Frontal cortex (tissue), 4 donors: ENCODE measurements at places on chromosomes 4 and X.

GRCh38 chrX:11611161-11611560 lies 54.6 kb downstream of the ARHGAP6 start:
- no peak for DNase-seq

GRCh38 chr4:185722029-185722316 lies 90.0 kb downstream of the SORBS2 start:
- DNase-seq: no peak

DNA sequence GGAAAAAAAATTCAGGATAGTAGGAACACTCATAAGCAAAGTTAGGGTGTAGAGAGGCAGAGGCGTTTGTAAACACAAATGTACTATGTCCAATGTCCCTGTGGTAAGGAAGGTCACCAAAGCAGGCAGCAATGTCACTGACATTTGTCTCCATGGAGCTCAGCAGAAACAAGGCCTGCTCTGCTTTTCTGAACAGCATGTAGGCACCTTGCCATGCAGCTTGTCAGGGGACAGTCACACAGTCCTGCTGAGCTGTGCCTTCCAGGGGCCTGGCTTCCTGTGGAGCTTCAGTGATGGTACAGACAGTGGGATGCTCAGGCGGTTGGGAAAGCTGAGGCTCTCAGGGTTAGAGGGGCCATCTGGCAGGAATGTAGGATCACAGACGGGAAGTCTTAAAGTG lies 74.5 kb upstream of the HS3ST1 start:
- DNase-seq: no peak

DNA sequence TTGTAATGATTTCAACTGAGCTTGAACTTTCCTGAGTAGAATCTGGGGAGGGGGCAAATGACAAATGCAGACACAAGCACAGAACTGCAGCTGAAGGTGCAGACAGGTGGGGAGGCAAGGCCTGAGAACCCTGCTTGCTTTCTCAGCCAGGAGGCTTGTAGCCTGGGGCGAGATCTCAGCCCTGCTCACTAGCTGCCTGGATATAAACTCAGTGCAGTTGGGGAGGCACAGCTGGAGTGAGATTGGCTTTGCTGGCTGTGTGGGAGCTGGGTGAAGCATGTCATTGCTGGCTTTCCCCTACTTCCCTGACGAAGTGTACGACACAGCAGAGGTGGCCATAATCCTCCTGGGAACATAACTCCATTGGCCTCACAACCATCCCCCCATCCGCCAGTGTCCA lies 55.5 kb upstream of the NEXMIF start:
- no peak for DNase-seq

GRCh38 chr4:108861334-108861733 lies 98.5 kb upstream of the ETNPPL start:
- DNase-seq: no peak

GRCh38 chr4:102319594-102319993 lies 25.7 kb downstream of the SLC39A8 start:
- DNase-seq: no peak

DNA sequence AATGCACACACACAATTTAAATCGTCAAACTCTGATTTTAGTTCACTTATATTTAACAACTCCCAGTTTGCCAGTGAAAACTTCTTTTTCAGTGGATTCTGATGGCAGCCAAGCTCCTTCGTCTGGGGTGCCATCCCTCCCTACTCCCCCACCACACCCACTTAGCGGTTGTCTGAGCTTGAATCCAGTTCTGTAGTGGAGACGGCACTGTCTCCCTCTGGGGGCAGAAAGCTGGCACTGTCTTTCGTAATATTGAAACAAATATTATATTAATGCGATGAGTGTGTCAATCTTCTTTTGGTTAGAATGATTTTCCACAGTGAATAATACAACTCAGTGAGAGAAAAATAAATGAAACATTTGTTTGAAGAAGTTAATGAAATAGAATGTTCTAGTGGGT lies 5.4 kb downstream of the MEPE start:
- DNase-seq: no peak

- DNase-seq: no peak
Observed at GRCh38 chrX:139039041-139039440, 327.5 kb upstream of the FGF13 start.

- DNase-seq: no peak
Observed at GRCh38 chr4:119209077-119209476, 3.4 kb upstream of the USP53 start.

DNA sequence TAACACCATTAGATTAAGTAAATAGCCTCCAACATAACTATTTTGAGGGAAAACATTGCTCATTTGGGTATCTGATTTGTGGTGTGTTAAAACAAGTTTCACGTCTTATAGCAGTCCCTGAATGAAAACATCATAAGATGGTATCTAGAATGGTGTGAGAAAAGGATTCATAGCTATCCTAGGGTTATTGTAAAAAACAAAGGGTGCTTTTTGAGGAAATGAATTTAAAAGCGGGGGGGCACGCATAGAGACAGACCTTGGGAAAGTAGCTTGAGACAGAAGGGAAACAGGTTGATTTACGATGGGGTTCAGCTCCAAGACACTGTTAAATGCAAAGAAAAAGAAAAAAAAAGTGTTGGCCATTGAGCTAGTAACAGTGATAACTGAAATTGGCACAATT lies 768 bp upstream of the CXCL10 start:
- DNase-seq: no peak

- no peak for DNase-seq
Observed at GRCh38 chrX:5586726-5587125, 641.9 kb downstream of the NLGN4X start.

DNA sequence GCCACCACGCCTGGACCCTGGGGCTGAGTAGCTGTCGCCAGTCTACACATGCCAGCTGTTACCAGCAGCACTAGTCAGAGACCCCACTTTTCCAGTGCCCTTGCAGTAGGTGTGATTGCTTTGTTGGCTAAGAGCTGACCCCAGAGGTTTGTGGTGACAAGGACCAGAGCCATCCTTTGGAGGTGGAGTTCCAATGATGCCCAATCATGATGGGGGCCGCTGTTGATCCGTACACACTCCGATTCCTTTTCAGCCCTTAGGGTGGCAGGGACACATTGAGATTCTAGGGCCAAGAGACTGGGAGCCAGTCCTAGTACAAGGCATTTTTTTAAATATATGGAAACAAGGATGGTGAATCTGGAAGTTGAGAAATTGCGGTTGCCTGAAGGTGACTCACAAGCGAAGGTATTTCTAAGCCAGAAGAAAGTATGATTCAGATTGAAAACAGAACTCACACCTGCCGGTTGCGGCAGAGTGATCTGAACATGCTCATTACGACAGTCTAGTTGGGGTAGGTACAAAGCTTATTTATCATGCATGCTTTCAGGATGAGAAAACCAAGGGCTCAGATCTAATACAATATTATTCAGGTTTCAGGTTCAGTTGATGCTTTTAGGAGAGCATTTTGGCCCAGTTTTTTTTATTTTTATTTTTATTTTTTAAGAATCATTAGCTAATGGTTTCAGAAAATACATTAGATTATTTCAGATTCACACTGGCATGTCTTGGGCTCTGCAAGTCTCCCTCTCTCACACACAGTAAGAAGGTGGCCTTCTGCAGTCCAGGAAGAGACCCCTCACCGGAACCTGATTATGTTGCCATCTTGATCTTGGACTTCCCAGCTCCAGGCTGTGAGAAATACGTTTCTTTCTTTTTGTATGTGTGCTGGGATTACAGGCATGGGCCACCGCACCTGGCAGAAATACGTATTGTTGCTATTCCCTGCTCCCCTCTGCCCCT lies 43.4 kb downstream of the SHROOM2 start:
- no peak for DNase-seq

GRCh38 chr4:5989236-5990225 lies 28.7 kb downstream of the C4orf50 start:
- no peak for DNase-seq

DNA sequence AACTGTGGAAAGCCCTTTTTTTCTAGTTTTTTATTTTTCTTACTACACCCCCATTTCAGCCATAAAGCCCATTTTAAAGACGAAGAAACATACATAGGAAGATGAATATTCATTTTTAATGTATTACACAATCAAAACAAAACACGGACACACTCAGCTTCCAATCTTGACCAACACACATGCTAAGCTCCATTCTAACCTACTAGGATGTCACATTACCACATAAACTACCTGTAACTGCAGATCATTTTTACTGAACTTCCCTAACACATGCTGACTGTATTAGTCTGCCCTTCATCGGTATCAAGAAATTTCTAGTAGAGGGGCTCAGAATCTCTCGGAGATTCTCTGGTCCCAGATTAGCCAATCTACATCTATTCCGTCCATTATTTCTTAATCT lies 1.8 kb downstream of the CCNI start:
- no peak for DNase-seq

- no peak for DNase-seq
Observed at GRCh38 chr4:136088211-136088867, 1444.0 kb downstream of the PCDH18 start.

GRCh38 chr4:170698334-170698733 lies 608.6 kb upstream of the AADAT start:
- no peak for DNase-seq

DNA sequence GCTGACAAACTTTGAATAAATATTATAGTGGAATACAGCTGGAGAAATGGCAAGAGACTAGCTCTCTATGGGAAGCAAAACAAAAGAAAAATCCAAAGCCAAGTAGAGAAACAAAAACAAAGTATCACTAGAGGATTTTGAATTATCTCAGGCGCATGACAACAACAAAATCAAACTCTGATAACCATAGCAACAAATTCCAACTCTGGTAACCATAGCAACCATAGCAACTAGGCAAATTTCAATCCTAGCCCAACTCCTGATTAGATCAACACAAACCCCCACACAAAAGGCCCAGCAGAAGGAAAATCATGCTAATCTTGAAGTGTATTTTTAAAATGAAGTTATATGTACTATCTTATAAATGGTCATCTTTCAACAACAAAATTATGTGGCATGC lies 98.4 kb upstream of the MAGEE2 start:
- no peak for DNase-seq
